Kasumi-1 (cell line): ENCODE measurements at places on chromosomes 3 and 15.

- no peak for DNase-seq
Observed at GRCh38 chr3:9864200-9864927, 15.7 kb downstream of the CIDEC start.

GRCh38 chr15:90685591-90686434 lies 31.3 kb upstream of the BLM start:
- DNase-seq: peak; percentile 68

DNA sequence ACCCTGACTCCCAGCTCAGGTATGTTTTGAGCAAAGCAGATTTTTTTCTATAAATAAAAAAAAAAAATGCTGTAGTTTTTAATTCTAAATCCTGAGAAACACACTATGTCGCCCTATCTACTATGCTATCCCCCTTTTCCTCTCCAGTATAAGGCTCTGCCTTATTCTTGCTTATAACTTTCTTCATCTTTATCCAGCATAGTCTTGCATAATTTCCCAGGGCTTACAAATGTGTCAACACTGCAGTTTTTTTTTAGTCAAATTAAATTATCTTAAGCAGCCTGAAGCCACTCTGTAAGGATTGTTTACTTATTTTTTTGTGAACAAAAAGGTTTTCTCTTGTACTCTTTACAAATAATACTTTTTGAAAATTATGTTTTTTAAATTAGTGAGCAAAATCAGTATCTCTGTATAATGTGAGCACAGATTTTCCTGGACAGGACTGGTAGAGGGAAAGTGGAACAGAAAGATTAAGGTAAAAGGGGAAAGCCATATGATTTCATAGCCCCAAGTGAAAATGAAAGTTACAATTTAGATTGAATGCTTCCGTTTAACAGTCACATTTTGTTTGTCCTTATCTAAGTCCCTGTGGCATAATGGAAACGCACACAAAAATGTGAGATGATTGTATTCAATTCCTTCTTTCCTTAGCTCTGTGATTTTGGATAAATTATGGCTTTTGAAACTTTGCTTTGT lies 5.6 kb upstream of the PYDC2 start:
- no peak for DNase-seq

GRCh38 chr3:151722856-151723255 lies 10.9 kb upstream of the AADACL2 start:
- no peak for DNase-seq

DNA sequence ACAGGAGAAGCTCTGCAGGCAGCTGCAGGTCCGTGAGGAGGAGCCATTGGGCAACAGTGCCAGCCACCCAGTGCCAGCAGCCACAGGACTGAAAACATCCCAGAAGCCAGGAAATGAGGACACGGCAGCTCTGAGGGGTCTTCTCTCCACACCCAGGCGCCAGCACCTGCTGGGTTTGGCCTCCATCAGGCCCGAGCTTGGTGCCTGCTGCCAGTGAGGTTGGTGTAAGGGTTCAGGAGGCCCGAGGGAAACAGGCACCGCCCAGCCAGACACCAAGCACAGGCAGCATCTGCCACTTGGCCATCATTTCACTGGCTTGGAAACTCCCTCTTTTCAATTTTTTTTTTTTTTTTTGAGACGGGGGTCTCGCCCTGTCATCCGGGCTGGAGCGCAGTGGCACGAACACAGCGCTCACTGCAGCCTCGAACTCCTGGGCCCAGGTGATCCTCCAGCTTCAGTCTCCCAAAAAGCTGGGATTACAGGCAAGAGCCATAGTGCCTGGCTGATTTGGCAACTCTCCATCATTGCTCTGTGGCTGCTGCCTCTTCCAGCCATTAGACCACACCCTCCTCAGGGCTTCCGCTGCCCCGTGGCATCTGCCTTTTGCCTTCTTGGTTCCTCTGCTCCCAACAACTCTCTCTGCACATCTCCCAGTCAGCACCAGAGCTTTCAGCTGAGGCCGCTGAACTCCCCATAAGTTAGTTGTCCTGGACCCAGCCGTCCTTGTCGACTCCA lies 1.5 kb upstream of the ITIH3 start:
- no peak for DNase-seq

GRCh38 chr3:169563775-169564059 lies 99.8 kb downstream of the MECOM start:
- no peak for DNase-seq

DNA sequence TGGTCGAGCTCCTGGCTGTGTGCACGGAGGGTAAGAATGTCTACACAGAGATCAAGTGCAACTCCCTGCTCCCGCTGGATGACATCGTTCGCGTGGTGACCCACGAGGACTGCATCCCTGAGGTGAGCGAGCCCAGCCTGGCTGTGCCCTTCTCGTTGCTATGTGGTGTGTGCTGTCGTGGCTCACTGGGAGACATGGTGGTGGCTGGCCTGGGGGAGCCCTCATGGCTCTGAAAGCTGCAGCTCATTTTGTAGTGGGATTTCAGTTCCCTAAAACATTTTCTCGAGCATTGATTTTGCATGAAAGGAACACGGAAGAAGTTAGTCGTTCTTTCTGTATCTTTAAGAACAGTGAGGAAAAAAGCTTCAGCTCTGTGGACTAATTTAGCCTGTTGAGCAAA lies 200.5 kb downstream of the ITPR1 start:
- no peak for DNase-seq

DNA sequence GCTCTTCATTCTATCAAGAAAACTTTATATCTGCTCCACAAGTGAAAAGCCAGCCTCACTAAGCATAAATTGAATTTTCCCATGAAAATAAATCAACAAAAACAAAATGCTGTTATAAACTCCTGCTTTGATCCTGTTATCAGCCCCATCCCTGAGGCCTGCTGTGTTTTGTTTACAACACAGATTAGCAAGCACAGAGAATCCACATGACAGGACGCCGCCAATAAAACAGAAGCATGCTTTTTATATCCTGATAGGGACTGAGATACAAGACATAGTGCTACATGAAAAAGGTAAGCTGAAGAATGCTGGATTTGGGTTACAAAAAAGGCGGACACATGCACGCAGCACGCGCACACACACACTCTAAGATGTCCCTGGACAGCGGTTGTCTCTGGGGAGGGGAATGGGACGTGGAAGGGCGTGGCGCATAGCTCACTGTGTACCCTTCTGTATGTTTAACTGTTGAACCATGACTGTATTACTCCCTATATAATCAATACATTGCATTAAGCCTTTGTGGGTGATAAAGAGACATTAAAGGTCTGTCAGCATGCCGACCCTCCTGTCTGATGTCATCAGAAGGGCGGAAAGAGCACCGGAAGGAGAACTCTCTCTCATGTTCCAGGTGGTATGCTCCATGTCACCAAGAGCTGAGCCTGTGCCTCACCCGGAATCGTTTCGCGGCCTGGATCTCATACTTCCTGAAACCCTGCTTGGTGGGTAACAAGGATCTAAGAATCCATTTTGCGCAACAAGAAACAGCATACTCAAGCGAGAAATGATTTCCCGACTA lies 93.9 kb downstream of the IQSEC1 start:
- DNase-seq: no peak

GRCh38 chr3:17192995-17193394 lies 308.2 kb downstream of the PLCL2 start:
- no peak for DNase-seq

DNA sequence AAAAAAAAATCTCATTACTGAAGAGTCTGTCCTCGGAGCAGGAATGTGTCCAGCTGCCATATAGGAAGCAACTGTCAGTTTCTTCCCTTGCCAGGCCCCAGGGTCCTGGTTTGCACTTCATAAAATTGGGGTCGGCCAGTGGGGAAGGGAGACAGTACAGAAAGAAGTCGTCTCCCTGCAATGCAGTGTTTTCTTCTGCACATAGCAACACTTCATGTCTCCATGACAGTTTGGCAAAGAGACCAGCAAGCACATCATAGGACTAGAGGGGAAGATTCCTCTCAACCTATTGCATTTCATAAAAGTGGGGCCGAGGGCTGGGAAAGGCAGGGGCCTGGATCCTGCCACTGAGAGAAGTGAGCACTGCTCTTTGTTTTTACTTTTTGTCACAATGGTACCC lies 138.2 kb upstream of the HACD2 start:
- DNase-seq: no peak

- no peak for DNase-seq
Observed at GRCh38 chr3:73009008-73009407, 12.4 kb downstream of the PPP4R2 start.

- peak; percentile 45 for DNase-seq
Observed at GRCh38 chr3:2765002-2765579, 345.1 kb downstream of the IL5RA start.

DNA sequence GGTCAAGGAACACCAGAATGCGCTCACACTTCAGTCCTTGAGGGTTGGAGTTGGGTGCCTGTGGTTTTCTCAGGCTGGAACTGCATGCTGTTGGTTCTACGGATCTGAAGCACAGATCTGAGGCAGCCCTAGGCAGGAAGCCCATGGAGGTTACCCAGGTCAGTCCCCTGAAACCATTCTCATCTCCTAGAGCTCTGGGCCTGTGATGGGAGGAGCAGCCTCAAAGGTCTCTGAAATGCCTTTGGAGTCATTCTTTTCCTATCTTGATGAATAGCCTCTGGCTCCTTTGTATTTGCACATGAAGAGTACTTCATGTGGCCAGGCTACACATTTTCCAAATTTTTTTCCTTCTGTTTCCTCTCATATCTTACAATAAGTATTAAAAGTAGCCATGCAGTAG lies 179.3 kb upstream of the UBE2E1 start:
- DNase-seq: no peak

DNA sequence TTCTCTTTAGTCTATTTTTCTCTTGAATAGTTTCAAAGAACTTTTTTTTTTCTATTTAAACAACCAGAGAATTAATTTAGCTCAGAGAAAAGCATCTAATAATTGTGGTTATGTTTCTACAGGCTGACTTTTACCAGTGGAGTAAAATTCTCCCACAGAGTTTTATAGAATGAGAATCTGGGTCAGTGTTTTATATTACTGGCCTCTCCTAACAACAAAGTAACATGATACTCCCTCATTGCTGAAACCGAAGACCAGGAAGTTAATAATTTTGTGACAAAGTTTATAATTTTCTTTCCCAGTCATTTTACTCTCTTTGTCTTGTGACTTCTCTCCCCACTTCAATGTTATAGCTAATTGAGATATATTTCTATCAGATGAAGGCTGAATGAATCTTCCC lies 946.9 kb downstream of the EPHA3 start:
- DNase-seq: no peak

- DNase-seq: peak; percentile 72
Observed at GRCh38 chr3:188421836-188422540, 268.0 kb downstream of the LPP start.

GRCh38 chr3:108662142-108662738 lies 72.7 kb downstream of the DZIP3 start:
- DNase-seq: peak; percentile 84

DNA sequence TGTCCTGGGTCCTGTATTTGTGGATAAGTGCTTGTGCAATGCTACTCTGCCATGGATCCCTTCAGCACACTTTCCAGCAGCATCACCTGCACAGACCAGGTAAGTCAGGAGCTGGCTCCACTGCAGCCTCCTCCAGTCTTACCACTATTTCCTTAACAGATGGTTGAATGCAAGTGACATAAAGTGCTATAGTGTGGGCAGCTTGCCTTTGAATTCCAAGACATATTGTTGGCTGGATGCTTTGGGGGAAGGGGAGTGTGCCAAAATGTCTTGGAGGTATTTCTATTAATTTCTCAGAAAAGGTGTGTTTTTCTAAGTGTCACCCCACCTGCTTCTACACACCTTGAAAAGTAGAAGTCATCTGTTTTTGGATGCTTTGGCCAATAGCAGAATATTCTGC lies 352.2 kb upstream of the SUCLG2 start:
- DNase-seq: no peak

GRCh38 chr3:126449621-126450051 lies 26.1 kb downstream of the ZXDC start:
- DNase-seq: no peak

DNA sequence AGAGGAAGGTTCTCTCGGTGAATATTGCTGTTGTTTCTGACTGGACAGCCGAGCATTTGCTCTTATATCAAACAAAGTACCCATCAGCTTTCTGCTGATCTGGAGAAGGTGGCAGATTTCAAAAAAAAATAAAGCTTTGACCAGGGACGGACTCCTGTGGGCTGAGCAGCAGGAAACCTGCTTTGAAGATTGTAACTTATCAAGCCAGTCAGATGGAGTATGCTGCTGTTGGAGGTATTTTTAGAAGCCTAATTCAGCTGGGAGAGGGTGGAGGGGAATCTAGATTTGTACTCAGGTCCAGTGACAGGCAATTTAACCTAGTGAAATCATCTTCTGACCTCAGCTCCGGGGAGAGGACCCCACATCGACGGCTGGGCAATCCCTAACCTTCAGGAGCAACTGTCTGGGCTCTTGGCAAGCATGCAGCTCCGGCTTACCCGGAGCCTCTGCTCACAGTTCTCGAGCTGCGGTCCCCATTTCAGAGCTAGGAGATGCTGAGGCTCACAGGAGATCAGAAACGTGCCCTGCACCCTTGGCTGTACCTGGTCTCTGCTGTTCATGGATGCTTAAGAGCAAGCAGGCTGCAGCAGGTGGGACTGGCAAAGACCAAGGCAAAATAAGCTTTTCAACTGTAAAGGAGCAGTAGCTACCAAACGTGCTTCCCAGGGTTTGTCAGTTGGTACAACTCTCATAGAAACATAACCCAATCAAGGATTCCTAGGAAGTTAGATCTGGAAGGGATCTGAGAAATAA lies 89.3 kb upstream of the ST8SIA2 start:
- no peak for DNase-seq

DNA sequence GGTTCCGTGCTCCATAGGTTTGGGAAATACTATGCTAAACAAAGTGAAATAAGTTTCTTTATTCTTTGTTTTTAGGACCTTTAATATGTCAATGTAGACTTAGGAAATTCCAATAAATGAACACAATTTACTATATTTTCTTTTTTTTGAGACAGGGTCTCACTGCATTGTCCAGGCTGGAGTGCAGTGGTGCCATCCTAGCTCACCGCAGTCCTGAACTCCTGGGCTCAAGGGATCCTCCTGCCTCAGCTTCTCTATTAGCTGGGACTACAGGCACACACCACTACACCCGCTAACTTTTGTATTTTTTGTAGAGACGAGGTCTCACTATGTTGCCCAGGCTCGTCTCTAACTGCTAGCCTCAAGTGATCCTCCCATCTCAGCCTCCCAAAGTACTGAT lies 12.4 kb upstream of the HOMER2 start:
- DNase-seq: no peak

GRCh38 chr15:31272558-31273257 lies 53.9 kb upstream of the KLF13 start:
- no peak for DNase-seq

GRCh38 chr3:33947272-33948195 lies 149.1 kb downstream of the PDCD6IP start:
- no peak for DNase-seq

GRCh38 chr3:185929192-185930151 lies 8.3 kb downstream of the TRA2B start:
- no peak for DNase-seq

DNA sequence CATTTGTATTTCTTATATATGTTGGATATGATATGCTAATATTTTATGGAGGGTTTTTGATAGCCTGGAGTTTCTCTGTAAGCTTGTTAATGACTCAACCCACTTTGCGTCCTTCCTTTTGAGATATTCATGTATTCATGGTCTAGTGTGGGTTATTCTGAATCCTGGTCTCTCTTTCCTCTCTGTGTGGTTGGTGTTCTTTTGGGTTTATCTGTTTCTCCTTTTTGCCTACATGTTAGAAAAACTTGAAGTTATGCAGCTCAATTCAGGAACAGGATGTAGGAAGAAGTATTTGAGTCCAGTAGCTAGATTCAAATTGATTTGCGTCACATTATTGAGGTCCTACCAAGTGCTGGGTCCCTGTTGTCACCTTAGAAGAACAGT lies 28.1 kb downstream of the CMTM7 start:
- DNase-seq: peak; percentile 58
